ENCODE measurements at places on chromosomes 6 and 20.

GRCh38 chr20:50042370-50043313, 59.9 kb downstream of the SNAI1 start:
- no peak for DNase-seq

GRCh38 chr6:70797625-70798024, 129.9 kb downstream of the SMAP1 start:
- DNase-seq = no peak

DNA sequence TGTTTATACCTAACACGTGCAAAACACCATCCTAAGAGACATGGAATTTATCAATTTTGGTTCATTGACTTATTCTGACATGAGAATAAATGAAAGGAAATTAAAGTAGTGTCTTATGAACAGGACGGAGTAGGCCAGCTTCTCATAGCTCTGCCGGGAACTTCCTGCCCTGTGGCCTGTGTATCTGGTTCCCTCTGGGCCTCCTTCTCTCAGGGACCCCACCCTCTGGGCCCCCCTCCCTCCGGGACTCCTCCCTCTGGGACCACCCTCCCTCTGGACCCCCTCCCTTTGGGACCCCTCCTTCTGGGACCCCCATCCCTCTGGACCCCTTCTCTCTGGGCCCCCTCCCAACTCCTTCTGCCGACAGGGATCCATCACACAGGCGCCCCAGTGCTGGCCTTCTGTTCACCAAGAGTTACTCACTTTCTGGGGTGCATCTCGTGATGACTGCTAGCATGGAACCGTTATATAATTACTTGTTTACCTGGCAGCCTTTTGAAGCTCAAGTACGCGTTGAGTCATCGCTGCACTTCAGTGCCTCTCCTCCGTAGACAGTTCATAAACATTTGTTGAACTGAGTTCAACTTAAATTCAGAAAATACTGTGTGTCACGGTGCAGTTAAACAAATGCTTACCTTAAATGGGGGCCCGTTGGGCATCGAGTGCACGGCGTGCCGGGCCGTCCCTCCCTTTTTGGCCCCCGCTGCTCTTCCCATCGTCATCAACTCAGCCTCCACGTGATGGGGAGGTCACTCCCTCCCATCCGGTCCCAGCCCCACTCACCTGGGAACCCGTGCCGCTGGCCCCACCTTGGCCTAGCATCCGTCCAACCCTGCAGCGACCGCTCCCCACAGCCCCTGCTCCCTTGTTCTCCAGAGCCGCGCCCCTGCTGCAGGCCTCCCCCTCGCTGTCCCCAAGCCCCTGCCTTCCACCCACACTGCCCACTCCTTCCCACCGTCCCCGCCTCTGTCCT, 8.1 kb downstream of the CCR6 start:
- no peak for DNase-seq

- DNase-seq = no peak
Measured at GRCh38 chr6:78942446-78942845, 75.1 kb downstream of the IRAK1BP1 start.

- DNase-seq = no peak
Measured at GRCh38 chr20:52481443-52481842, 289.9 kb upstream of the ZFP64 start.

Data from MG63 (cell line).